B cell (primary cell): ENCODE measurements at places on chromosomes 6 and 20. TPM values are rescaled to one million over a fixed set of nuclear protein-coding genes. Genes with fewer than 3 reads are reported as not detected.

DNA sequence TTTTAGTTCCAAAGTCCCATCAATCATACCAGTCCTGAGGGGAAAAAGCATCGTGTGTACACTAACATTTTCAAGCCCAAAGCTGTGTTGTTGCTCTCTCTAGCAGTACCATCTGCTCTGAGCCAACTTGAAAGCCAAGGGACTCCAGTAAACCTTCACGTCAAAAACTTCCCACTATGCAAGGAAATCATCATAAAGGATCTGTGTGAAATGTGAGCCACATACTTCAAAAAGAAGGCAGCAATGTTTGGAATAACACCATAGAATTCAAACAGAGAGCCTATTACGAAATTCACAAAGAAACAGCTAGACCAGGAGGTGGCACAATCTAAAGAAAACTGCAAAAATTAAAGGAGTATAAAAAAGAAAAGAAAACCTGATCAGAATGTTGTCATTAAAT, 399.8 kb upstream of the EPHA7 start:
- no peak for DNase-seq
- no peak overlapping the region for H3K27ac ChIP-seq
- no peak overlapping the region for H3K4me3 ChIP-seq
- H3K4me1 ChIP-seq: no peaks in the 10 kb centered on the region
- H3K36me3 ChIP-seq: no peaks in the 10 kb centered on the region

GRCh38 chr20:17556837-17557674, 12.8 kb upstream of the DSTN start:
- H3K4me1 ChIP-seq: no peaks in the 10 kb centered on the region
- no peak overlapping the region for H3K4me3 ChIP-seq
- DNase-seq: no peak

DNA sequence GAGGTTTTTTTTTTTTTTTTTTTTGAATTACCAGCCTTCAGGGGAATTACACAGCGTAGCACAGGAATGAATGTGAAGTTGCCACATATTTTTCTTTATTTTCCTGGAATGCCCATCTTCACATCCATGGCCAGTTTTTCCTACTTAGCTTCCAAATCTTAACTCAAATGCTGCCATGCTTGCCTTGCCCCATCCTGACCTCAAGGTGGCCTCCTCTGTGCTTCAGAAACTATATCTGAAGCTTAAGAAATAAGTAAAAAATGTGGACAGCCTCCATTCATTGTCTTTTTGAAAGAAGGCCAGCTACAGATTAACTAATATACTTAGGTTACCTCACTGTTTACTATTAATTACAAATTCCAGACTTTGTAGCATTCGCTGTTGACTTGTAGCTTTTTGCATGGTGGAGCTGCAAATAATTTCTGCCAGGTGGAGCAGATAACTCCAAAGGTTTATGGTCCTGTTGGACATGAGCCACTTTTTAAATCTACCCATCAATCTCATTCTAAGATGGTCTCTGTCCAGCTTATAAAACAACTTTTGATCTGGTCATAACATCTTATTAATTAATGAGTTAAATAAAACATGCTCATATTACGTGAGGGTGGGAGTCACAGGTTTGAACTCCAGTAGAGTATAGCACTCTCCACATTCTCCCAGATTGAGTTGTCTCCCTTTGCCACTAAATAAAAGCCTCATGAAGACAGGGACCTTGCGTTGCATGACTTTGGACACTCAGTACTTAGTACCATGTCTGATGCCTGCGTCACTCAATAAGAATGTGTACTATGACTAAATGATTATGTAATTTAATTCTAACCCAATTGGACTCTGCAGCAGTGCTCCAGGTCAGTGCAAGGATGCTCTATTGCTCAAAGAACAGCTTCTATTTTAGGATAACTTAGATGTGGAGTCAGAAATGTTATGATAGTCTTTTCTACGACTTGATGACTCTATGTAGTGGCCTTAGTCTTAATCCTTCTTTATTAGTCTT, 678.6 kb upstream of the CITED2 start:
- no peaks in the 10 kb centered on the region for H3K36me3 ChIP-seq
- no peaks in the 10 kb centered on the region for H3K27me3 ChIP-seq
- DNase-seq: no peak
- no peak overlapping the region for H3K27ac ChIP-seq
- H3K4me1 ChIP-seq: no peaks in the 10 kb centered on the region
- no peak overlapping the region for H3K4me3 ChIP-seq

The DEFB114 gene
- not detected in 2 replicates for polyA plus RNA-seq

The SLX4IP gene
- 2.0 and 2.5 TPM in 2 replicates for polyA plus RNA-seq

- DNase-seq: no peak
- no peaks in the 10 kb centered on the region for H3K4me1 ChIP-seq
- no peak overlapping the region for H3K4me3 ChIP-seq
- H3K27me3 ChIP-seq: no peaks in the 10 kb centered on the region
- no peaks in the 10 kb centered on the region for H3K36me3 ChIP-seq
Observed at GRCh38 chr6:9948678-9949077, 466.2 kb downstream of the TFAP2A start.

- H3K27me3 ChIP-seq: no peaks in the 10 kb centered on the region
- DNase-seq: no peak
- no peaks in the 10 kb centered on the region for H3K4me1 ChIP-seq
Observed at GRCh38 chr6:144745439-144745838, 460.3 kb downstream of the UTRN start.

DNA sequence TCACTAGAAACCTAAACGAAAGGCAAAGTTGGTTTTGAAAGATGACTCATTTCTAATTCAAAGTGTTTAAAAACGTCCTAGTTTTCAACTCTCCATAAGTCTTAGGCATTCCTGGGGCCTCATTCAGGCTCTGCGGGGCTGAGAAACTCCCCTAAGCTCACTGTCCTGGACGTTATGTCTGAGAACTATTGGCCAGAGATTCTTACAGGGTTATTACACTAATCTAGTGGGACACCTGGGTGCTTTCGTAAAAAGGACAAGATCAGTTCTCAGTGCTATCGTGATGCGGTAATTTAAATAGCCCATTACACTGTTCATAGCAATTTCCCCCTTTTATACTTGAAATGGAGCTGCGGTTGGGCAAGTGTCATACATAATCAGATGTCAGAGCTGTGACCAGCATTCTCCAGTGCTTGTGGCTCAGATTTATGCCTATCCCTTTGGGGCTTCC, 280.9 kb downstream of the QKI start:
- no peaks in the 10 kb centered on the region for H3K27me3 ChIP-seq
- H3K36me3 ChIP-seq: no peaks in the 10 kb centered on the region
- no peak overlapping the region for H3K4me3 ChIP-seq
- no peaks in the 10 kb centered on the region for H3K4me1 ChIP-seq

The TRIM40 gene
- not detected in 2 replicates for polyA plus RNA-seq

The BHLHE23 gene
- polyA plus RNA-seq: not detected in 2 replicates

- H3K27me3 ChIP-seq: no peaks in the 10 kb centered on the region
- no peak overlapping the region for H3K27ac ChIP-seq
- H3K4me3 ChIP-seq: no peak overlapping the region
Observed at GRCh38 chr20:48205786-48206185, 420.5 kb upstream of the SULF2 start.

The ARMH2 gene
- polyA plus RNA-seq: 0.43 and 0.71 TPM in 2 replicates

DNA sequence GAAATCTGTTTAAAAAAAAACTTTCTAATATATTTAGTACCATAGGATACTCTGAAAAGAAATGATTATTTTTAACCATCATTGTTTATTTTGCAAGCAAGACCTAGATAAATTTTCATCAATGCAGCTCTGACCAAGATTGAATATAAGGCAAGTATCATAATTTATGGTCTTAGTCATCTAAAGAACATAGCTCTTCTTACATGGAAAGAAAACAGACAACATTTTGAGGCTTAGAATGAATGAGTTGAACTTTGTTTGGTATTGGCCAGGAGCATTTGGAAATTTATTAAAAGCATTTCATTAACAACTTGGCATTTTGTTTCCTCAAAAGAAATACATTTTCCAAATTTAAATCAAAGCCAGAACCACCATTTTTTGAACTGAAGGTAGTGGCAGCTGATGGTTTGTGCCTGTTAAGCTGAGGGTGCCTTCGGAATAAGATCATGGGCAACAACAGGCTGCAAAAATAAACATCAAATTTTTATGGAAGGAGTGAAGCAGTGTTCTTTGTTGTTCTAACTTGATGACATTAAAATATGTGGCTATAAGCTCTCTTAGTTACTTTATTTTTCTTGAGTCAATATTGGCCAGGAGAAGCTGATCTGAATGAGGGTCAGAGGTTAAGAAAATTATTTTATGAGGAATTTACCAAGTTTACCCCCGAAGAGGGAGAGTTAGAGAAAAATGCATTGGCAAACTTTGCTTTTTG, 6.7 kb upstream of the ATXN1 start:
- H3K36me3 ChIP-seq: no peaks in the 10 kb centered on the region
- H3K27ac ChIP-seq: no peak overlapping the region
- no peak for DNase-seq
- peaks cover 11% of the 10 kb centered on the region for H3K4me1 ChIP-seq

- H3K4me1 ChIP-seq: peaks cover 11% of the 10 kb centered on the region
- no peak overlapping the region for H3K27ac ChIP-seq
- DNase-seq: no peak
- no peak overlapping the region for H3K4me3 ChIP-seq
- H3K27me3 ChIP-seq: no peaks in the 10 kb centered on the region
- no peaks in the 10 kb centered on the region for H3K36me3 ChIP-seq
Observed at GRCh38 chr6:10591422-10592160, 70.4 kb downstream of the GCNT2 start.

- H3K4me3 ChIP-seq: no peak overlapping the region
- DNase-seq: no peak
- no peaks in the 10 kb centered on the region for H3K4me1 ChIP-seq
- H3K27me3 ChIP-seq: no peaks in the 10 kb centered on the region
- no peak overlapping the region for H3K27ac ChIP-seq
- no peaks in the 10 kb centered on the region for H3K36me3 ChIP-seq
Observed at GRCh38 chr20:3459881-3460307, 10.9 kb upstream of the ATRN start.

DNA sequence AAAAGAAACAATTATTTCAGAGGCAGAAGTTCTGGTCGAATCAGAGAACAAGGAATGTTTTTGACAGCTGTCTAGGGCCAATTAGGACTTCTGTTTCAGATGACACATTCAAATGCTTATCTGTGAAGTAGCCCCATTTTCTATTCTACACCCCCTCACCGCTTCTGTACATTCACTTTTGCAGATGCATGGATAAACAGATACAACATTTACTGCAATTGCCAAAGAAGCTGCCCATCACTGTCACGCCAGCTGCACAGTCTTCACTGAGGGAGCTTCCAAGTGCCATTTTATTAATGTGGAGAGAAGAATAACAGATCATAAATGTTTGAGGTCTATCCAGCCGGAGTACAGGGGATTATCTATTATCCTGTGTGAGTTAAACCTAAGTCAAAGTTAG, 426.8 kb upstream of the ARID1B start:
- peaks cover 7% of the 10 kb centered on the region for H3K4me1 ChIP-seq
- no peaks in the 10 kb centered on the region for H3K36me3 ChIP-seq
- no peak overlapping the region for H3K27ac ChIP-seq

- H3K4me1 ChIP-seq: no peaks in the 10 kb centered on the region
- no peaks in the 10 kb centered on the region for H3K36me3 ChIP-seq
- H3K27me3 ChIP-seq: peaks cover 2% of the 10 kb centered on the region
- no peak for DNase-seq
Observed at GRCh38 chr20:34210271-34210670, 31.0 kb upstream of the ASIP start.

DNA sequence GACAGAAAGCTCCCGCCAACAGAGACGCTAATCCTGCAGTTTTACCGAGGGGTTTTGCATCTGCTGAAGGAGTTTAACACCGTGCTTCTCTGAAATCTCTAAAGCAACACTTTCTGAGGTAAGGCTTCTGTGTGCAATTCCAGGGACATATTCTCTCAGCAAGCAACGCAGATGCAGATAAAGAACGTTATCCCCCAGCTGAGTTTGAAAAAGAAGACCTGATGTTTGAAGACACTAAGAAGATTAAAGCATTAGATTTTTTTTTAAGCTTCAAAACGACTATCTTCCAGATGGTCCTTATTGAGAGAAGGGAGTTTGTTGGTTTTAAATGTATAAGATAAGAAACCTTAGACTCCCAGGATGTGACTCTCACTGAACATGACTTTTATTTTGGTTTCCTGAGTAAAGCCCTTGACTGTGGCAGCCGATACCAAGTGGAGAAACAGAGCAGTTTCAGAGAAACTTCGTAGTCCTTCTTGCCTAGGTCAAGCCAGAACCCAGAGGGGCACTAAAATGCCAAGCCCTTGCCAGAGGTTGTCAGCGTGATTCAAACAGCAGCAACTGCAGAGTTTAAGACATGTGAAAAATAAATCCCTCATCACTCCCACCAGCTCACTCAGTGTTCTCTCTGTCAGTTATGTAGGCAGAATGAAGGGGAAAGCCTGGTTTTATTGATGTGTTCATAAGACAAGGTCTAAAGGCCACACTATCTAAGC, 353.3 kb upstream of the CNR1 start:
- no peaks in the 10 kb centered on the region for H3K36me3 ChIP-seq
- no peaks in the 10 kb centered on the region for H3K4me1 ChIP-seq
- no peak overlapping the region for H3K27ac ChIP-seq
- H3K27me3 ChIP-seq: no peaks in the 10 kb centered on the region
- no peak for DNase-seq
- H3K4me3 ChIP-seq: no peak overlapping the region

The NXT1 gene
- 147 and 163 TPM in 2 replicates for polyA plus RNA-seq

The HTR1E gene
- polyA plus RNA-seq: not detected in 2 replicates

DNA sequence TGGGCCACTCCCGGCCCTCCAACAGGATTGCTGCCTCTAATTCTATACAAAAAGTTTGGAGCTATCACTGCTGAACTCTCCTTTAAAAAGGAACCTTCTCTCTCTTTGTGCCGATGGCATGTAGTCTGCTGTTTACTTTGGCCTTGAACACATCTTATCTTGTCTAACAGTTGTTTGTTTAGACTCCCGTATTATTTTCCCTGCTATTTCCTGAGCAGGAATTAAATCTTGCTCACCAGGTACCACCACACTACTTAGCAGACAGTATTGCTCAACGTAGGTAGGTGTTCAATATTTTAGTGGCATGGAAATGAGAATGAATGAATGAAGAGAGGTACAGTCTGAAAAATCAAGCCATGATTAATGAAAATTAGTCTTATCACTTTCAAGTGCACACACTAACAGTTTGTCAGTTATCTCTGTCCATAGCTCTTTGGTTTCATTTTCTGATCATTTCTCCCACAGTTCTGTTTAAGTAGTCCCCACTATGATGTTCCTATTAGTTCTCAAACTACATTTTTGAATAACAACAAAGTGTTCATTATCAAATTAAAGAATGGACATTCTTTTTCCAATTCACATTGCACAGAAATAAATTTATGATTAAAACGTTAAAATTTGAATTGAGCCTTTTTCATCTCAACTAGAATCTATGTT, 6.8 kb upstream of the HEY2 start:
- H3K27me3 ChIP-seq: peaks cover 24% of the 10 kb centered on the region
- no peak for DNase-seq
- no peak overlapping the region for H3K4me3 ChIP-seq
- H3K27ac ChIP-seq: no peak overlapping the region
